ENCODE measurements at places on chromosomes 2 and 18.

DNA sequence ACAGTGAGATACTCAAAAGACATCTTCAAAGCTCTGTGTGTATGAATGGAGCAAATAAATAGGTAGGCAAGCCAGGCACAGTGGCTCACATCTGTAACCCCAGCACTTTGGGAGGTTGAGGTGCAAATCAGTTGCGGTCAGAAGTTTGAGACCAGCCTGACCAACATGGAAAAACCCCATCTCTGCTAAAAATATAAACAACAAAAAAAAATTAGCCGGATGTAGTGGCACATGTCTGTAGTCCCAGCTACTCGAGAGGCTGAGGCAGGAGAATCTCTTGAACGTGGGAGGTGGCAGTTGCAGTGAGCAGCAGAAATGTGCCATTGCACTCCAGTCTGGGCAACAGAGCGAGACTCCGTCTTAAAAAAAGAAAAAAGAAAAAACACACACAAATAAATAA is 945.1 kb upstream of the PIK3C3 start:
- no peak for DNase-seq

- no peak for DNase-seq
Measured at GRCh38 chr2:144730711-144731110, 210.8 kb upstream of the ZEB2 start.

DNA sequence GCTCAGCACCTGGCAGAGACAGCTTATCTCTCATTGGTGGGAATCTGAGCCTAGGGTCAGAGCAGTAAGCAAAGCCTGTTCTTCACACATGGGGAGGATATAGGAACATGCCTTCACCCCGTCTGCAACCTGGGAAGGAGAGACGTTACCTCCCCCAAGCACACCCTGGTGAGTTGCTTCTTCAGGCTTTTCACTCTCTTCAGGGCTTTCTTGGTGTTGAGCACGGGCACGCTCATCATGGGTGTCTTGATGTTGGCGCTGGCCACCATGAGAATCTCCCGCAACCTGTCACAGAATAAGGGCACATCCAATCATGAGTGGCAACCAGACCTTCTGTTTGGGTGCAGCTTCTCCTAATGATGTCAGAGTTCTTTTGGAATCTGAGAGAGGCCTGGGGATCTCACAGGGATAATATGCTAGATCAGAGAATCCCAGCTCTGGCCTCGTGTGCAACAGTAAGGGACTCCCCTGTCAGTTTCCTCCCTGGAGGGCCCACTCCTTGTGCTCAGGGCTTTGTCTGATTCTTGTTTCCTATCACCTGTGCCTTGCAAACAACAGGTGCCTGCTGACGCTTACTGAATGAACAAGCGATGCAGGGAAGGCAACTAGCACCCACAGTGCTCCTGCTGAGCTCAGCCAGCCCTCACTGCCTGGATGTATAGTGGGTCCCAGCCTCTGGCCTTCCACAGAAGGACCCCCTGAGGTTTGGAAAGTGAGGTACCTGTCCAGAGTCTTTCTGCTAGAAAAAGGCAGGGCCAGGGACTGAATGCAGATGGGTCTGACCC is 66.3 kb downstream of the POLR1A start:
- DNase-seq, result no peak

- no peak for DNase-seq
Measured at GRCh38 chr2:70498054-70498453, 55.6 kb downstream of the TGFA start.

- no peak for DNase-seq
Measured at GRCh38 chr2:231277962-231278361, 79.5 kb downstream of the ARMC9 start.
